WTC11 (cell line): ENCODE measurements at places on chromosomes 4 and X. TPM values are rescaled to one million over a fixed set of nuclear protein-coding genes. Genes with fewer than 3 reads are reported as not detected.

- DNase-seq: peak; percentile 54
Observed at GRCh38 chr4:146124023-146124680, 51.4 kb upstream of the LSM6 start.

The SYN1 gene
- 7.1 to 8.3 TPM (median 7.3 TPM) in 3 replicates for total RNA-seq

The DCX gene
- total RNA-seq: 2.1 to 2.4 TPM (median 2.2 TPM) in 3 replicates

GRCh38 chrX:136768469-136769084 is 12.2 kb downstream of the ARHGEF6 start:
- peak; percentile 12 for DNase-seq

DNA sequence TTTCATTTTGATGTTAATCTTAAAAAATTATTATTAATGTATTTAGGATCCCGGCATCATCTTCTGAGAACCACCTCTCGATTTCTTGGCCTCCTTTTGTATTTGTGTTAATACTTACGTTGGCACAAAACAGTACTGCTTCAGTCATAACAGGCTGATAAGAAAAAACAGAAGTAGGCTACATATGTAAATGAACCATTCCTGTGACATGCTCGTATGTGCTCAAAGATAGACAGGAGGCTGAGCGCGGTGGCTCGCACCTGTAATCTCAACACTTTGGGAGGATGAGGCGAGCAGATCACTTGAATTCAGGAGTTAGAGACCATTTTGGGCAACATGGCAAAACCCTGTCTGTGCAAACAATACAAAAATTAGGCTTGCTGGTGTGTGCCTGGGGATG is 109.4 kb upstream of the H2AZ1 start:
- no peak for DNase-seq
